ENCODE measurements at places on chromosomes 11 and 22.

GRCh38 chr11:4191031-4191571, 96.5 kb downstream of the RRM1 start:
- DNase-seq = no peak

GRCh38 chr11:1399386-1400316, 9.9 kb downstream of the BRSK2 start:
- DNase-seq = no peak

- DNase-seq = no peak
These were observed 37.7 kb downstream of the TPCN2 start for GRCh38 chr11:69086152-69087132.

DNA sequence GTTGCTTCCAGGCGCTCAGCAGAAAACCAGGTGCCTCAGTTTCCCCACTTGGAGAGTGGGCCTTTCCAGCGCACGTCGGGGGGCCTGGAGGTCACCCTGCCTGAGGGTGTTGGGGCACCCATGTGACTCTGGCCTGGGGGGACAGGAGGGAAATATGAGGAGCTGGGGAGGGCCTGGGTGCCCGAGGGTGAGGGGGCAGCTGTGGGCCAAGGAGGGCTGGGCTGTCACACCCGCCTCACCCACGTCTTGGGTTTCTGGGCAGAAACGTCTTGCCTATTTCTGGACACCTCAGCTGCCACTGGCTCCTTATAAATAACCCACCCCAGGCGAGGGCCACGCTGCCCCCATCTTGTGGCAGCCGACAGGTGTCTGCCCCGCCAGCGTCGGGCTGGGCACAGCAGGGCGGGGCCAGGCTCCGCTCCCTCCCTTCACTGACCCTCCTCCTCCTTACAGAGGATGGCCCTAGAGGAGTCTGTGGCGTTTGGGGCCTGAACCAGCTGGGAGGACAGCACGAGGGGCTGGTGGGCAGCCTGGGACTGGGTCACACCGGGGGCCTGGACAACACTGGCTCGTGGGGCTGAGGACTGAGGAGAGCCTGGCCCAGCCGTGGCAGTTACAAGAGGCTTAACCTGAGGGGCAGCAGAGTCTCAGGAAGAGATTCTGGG, 1.5 kb downstream of the TNNT3 start:
- DNase-seq = no peak

- DNase-seq = no peak
These were observed 35.5 kb upstream of the VWA5A start for GRCh38 chr11:124079631-124080326.

DNA sequence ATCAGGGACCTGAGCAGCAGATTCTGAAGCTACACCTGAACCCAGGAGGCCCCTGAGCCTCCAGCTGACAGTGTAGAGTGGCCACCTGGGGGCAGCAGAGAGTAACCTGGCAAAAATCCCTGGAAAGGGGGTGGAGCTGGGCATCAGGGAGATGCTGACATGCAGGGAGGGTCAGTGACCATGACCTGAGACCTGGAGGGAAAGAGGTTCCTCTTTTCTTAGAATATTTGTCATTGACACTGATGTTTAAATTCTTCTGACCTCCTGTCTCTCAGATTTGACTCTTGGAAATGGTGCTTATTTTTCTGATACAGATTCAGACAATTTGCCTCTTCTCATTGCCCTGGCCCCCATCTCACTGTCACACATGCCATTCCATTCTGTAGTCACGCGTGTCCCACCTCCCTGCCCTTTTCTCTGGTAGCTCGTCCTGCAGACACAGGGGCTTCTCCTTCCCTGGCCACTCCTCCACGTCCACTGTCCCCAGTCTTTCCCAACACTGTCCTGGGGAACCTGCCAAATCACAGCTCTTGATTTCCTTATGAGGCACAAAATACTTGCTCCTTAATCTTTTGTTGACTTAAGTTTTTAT, 117.2 kb upstream of the IGLL5 start:
- peak; percentile 84 for DNase-seq

DNA sequence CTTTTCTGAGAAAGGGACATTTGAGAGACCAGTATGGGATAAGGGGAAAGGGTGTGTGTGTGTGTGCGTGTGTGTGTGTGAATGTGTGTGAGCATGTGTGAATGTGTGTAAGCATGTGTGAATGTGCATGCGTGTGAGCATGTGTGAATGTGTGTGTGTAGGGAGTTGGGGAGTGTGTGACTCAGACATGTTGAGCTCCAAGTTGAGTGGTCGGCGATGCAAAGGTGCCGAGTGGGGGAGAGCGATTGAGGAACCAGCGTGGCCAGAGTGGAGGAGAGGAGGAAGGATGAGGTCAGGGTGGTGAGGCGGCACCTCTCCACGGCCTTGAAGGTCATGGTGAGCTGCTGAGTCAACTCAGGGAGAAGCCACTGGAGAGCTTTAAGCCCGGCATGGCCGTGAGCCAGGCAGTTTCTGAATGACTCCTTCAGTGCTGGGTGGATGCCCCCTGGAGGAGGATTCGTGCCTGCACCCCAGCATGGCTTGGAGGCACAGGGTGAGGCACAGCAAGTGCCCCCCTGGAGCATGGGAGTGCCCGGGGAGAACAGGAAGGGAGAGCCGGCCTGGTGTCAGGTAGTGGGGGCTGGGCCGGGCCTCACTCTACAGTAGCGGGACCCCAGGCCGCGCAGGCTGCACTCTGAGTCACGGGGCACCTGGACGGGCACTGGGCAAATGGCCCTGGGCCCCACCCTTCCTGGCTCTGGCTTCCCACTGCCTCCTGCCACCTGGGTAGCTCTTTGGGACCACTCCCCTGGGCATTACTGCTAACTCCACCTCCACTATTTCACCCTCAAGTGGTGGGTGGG, 8.2 kb upstream of the CCDC88B start:
- peak; percentile 84 for DNase-seq

- no peak for DNase-seq
These were observed 18.0 kb downstream of the LSP1 start for GRCh38 chr11:1870721-1871466.

GRCh38 chr22:50529897-50530579, at the start of gene TYMP:
TSS of gene TYMP (minus strand) at chr22:50530012. CDS start at chr22:50529709, 303 bp downstream.
- DNase-seq = peak; percentile 87

GRCh38 chr11:113179181-113179704, 135.1 kb upstream of the TTC12 start:
- DNase-seq = no peak

GRCh38 chr11:120180551-120181232, 30.1 kb upstream of the OAF start:
- DNase-seq = no peak

- DNase-seq = no peak
These were observed 89.6 kb downstream of the PHF21B start for GRCh38 chr22:44920183-44920582.

- peak; percentile 75 for DNase-seq
These were observed 21.7 kb downstream of the CAVIN3 start for GRCh38 chr11:6298605-6299004.

DNA sequence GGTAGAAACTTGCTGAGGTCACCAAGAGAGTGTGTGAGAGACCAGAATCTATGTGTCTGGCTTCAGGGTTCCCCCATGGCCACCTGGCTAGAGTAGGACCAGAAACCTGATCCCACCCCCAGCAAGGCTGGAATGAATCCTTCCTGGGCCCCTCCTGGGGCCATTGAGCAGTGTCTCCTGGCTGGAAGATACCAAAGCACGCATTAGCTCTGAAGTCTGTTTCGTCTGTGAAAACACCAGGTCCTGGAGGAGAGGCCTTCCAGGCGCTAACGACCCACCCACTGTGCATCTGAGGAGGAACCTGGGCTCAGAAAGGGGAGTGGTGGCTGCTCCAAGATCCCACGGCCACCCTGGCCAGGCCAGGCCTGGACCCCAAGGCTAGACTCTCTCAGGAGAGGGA, 15.5 kb upstream of the TSKU start:
- no peak for DNase-seq

GRCh38 chr11:83778596-83778995, 492.4 kb upstream of the CCDC90B start:
- DNase-seq = no peak

DNA sequence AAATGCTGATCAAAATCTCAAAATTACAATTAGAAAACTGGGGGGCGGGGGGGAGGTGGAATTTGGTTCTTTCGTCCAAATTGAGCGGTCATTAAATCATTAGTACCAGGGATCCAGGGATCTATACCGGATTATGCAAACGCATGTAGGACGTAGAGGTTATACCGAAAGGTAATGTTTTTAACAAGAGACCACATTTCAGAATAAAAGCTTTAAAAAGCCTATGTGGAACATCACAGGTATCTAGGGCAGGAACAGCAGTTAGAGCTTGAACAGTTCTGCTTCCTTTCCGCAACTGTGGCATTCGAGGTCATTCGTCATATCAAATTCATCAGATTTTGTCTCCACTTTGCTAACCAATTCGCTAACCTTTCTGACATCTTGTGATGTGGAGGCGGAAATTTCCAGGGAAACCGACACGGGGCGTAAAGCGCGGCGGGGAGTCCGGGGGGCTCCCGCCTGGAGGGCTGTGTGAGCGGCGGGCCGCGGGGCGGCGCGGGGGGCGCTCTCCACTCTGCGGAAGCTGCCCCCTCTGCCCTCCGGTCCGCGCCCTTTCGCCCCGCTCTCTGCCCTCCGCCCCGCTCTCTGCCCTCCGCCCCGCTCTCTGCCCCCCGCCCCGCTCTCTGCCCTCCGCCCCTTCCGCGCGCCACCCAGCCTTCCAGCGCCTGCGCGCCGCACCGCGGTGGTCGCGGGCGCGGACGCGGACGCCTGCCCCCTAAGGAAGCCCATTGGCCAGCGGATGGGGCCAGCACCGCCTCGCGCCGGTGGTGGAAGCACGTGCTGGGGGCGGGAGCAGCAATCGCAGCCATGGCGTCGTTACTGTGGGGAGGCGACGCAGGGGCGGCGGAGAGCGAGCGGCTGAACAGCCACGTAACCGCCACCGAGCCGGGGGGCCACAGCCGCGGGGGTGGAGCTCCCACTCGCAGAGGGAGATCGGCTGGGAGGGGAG, at the start of gene DDX25:
DDX25 (plus strand) TSS at position 798 of the 949 bp plus-strand sequence; CDS start at position 808, 10 bp downstream.
- DNase-seq = no peak

- DNase-seq = no peak
These were observed 6.5 kb downstream of the UPK3A start for GRCh38 chr22:45291061-45291930.

GRCh38 chr11:86261328-86261727, 16.8 kb downstream of the EED start:
- no peak for DNase-seq

DNA sequence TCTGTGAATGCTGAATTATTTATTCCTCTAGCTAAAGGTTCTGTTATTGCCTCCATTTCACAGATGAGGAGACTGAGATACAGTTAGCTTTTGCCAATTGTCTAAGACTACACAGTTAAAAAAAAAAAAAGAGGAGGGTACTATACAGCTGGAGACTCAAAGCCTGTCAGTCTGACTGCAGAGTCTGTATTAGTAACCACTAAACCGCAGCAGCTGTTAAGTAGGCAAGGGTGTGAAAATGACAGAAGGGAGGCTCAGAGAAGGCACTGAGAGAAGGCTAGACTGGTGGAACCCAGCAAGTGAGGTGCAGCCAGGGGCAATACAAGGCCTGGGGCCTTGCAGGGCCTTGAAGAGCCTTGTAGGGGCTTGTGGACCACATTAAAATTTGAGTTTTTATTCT, 181.2 kb downstream of the CSNK2A3 start:
- no peak for DNase-seq

DNA sequence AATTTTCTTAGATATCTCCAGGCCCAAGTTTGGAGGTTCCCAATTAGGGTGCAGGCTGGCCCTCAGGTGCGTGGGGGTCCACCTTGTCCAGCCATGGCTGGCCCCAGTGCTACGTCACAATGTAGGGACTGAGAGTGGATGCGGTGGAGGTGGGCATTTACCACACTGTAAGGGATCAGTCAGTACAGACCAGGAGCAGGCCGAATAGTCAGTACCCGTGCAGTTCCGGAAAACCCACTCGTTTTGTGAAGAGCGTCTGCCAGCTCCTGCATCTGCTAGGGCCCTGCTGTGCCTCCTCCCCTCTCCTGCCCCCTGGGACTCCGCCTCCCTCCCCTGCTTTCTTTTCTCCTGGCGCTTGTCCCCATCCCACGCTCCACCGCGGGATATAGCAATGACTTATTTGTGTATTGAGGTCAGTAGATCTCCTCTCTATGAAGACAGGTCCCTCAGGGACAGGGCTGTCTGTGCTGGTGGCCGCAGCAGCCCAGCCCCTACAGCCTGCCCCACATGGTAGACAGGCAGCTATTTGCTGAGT, 50.4 kb upstream of the SEPTIN5 start:
- DNase-seq = no peak

GRCh38 chr22:45886540-45886939, 90.4 kb downstream of the WNT7B start:
- DNase-seq = no peak

- no peak for DNase-seq
These were observed 259.9 kb downstream of the CADM1 start for GRCh38 chr11:115244296-115244695.

- no peak for DNase-seq
These were observed 621 bp downstream of the HMOX1 start for GRCh38 chr22:35381424-35382009.

DNA sequence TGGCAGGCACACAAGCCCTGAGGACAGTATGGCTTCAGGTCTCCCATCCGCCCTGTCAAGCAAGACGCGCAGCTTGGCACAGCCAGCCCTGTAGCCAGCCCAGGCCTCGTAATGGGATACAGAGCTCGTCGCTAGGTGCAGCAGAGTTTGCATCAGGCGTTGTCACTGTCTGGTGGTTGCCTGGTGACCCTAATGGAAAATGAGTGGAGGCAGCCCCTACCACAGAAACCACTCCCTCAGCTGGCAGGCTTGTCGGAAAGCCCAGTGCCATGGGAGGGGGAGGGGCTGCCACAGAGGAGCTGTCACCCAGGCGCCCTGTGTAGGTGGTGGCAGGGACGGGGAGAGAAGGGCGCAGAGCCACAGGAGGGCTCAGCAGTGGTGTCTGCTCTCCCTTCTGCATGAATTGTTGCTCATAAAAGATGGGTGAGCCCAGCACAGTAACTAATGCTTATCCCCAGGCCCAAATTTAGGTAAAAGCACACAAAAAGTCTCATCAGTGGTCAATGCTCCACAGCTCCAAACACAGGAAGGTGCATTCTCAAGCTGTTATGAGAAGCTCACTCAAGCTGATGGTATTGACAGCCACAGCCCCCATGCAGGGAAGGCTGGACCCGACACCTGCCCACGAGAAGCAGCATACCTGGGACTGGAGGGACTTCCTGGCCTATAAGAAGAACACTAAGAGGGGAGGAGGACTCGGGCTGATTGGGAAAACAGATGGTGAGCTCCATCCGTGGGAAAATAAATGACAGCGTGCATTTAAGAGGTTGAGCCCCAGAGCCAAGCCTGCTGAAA, 164.6 kb downstream of the ETS1 start:
- DNase-seq = no peak

GRCh38 chr11:130995266-130995665, 79.0 kb upstream of the SNX19 start:
- DNase-seq = no peak

- DNase-seq = no peak
These were observed 67.3 kb upstream of the CSNK2A3 start for GRCh38 chr11:11420191-11420898.

GRCh38 chr11:74449369-74449931, 17.9 kb downstream of the KCNE3 start:
- peak; percentile 60 for DNase-seq

DNA sequence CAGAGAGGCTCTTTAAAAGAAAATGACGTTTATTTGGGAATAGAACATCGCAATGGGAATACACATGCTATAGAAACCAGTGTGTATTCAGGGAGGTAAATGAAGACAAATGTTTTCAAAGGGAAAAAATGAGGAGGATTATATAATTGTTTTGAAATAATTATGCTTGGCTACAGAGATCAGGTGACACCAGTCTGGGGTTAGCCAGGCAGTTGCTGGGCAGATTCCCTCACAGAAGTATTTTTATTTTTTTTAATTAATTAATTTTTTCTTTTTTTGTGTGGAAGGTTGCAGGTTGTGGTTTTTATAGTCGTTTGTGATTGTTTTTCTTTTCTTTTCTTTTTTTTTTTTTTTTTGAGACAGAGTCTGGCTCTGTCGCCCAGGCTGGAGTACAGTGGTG, 5.6 kb upstream of the STARD10 start:
- no peak for DNase-seq
